ENCODE measurements at places on chromosomes 5 and 9.
A peak's percentile ranks its signal among the peaks of the same experiment; 100 is the strongest.

GRCh38 chr9:37971108-37971459 is 67.2 kb upstream of the SLC25A51 start:
- no peak for DNase-seq

- DNase-seq = no peak
Measured at GRCh38 chr5:163079618-163080017, 357.8 kb upstream of the CCNG1 start.

- no peak for DNase-seq
Measured at GRCh38 chr9:134959126-134959970, 41.6 kb upstream of the FCN1 start.

DNA sequence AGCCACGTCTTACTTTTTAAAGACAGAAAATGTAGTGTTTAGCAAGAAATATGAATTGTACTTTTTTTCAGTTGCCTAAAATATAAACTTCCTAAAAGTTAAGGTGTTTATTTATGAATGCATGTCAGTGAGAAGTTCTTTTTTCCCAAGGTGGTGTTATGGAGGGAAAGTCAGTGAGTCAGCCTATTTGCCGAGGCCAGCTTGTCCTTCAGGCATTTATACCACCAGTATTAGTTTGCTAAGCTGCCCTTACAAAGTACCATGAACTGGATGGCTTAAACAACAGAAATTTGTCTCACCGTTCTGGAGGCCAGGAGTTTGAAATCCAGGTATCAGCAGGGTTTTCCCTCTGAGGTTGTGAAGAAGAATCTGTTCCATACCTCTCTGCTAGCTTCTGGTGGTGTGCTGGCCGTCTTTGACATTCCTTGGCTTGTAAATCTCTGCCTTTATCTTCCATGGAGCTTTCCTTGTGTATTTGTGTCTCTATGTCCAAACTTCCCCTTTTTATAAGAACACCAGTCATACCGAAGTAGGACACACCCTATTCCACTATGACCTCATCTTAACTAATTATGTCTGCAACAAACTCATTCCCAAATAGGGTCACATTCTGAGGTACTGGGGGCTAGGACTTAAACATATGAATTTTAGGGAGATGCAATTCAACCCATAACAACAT is 38.4 kb downstream of the PRKACG start:
- no peak for DNase-seq

DNA sequence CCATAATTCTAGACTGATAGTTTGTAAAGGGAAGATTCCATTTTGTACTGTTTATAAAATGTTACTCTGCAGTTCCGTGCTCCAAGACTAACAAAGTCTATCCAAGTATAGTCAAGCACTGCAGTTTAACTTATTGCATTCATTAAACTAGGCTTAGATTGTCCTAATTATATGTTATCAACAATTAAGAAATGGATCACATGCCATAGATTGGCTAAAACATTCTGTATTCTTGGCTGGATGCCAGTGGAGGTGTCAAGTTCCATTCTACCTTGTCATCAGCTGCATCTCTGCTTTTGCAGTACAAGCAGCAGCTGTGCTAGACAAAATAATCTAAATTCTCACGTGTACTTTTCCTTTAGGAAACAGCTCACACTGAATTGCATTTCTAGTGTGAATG is 69.4 kb upstream of the MEF2C start:
- DNase-seq = no peak

DNA sequence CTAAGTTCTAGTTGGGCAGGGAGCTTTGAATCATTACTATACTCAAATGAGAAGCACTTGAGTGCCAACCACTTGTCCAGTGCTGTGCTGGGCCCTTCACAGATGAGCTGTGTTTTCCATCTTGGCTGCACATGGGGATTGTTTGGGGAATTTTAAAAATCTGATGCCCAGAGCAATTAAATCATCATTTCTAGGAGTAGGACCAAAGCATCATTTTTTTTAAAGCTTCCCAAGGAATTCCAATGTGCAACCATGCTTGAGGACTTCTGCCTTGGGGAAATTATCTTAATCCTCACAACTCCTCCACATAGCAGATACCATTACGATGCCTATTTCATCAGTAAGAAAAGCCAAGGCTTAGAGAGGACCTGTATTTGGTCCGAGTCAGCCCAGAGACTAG is 131.4 kb downstream of the TMEM174 start:
- no peak for DNase-seq

GRCh38 chr9:100598641-100599145 is 20.8 kb downstream of the CAVIN4 start:
- DNase-seq = peak; percentile 91

DNA sequence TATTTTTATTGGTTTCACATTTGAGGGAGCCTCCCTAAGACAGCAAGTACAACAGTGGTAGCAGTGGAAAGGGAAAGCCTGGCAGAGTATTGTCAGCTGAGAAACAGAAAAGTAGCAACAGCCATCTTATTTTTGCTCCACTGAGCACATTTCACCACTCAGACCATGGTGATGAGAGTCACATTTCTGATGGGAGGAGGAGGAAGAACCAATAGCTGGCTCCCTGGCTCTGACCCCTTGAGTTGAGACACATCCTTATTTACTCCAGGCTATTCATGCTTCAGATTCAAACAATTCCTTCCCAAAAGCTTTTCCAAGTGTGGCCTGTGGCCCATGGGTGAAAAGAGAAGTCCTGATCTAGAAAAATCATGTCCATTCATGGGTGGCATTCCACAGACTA is 236.3 kb downstream of the ARHGAP26 start:
- DNase-seq = no peak

DNA sequence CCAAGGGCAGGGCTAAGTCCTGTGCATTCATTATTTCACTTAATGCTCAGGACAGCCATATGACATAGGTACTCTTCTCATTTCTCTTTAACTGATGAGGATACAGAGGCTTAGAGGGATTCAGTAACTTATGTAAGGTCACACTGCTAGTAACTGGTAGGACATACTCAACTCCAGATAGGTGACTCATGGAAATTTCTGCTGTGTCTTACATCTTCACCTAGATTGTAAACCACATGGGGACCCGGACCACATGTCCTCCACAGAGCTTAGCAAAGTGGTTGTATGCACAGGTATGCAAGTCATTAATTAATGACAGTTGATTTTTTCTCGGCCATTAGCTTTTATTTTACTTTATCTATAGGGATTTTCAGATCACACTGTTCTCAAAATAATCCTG is 29.3 kb downstream of the SLC1A1 start:
- no peak for DNase-seq

GRCh38 chr9:81182431-81182830 is 506.9 kb downstream of the TLE1 start:
- no peak for DNase-seq

- DNase-seq = no peak
Measured at GRCh38 chr5:141494761-141495452, 6.0 kb downstream of the PCDHGC5 start.

DNA sequence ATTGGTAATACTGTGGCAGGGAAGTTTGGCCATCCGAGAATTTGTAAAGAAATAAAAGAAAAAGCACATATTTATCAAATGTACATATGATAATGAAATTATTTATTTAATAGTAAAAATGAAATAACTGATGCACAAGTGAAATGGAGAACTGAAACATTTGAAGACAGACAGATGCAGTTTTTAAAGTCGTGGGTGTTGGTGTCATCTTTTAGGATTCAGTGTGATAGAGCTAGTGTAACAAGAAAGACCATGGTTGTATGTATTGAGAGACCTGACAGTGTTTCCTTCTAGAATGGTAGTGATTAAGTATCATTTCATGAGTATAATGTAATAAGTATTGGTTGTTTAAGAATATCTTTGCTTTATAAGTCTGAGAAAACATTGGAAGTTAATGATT is 2.4 kb downstream of the SEC61B start:
- DNase-seq = no peak

DNA sequence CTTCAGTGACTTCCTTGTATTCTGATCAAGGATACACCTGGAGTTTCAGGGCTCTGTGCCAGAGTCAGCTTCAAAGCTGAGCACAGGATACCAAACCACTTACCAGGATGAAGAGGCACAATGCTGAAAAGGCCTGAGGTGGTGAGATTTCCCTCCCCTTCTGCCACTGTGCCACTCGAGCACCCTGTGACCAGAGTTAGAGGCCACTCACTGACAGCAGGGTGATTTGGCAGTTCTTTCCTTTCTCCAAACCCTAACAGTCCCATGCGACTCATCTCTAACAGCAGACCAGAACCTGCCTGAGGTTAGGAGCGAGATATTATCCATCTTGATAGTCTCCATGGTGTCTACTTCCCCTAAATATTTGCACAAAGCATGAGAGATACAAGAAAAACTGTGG is 1.8 kb downstream of the PLGRKT start:
- DNase-seq = no peak

GRCh38 chr9:92191801-92192200 is 76.6 kb upstream of the SPTLC1 start:
- no peak for DNase-seq

DNA sequence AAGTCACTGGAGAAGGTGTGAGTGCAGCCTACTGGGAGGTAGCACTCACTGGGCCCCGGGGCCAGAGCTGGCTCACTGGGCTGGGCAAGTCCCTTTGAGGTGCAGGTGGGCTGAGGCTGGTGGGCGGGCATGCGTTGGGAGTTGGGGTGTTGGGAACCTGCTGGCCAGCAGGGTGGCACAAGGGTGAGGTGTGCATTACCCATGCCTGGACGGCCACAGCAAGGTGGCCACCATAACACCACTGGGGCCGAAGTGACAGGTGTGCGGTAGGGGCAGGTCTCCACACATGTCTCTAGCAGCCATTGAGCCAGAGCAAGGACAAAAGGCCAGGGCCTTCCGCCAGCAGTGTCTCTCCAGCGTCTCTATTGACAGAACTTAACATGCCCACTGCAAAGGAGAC is 22.6 kb downstream of the PRRT1B start:
- peak; percentile 22 for DNase-seq

DNA sequence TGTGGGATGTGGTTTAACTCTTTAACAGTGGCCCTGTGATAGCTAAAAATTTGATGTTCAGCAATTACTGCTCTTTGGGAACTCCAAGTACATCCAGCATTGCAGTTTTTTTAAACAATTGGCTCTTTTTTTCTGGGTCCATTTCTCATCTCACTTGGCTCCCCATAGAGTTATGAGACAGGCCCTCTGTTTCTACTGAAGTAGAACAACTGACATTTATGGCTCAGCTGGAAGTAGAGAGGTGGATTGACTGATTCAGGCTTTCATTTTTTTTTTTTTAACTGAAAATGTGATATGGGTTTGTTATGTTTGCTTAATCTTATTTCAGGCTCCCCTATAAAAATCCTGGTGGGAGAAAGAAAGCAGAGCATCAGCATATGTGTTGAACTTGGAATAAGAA is 96.6 kb upstream of the CD180 start:
- no peak for DNase-seq

DNA sequence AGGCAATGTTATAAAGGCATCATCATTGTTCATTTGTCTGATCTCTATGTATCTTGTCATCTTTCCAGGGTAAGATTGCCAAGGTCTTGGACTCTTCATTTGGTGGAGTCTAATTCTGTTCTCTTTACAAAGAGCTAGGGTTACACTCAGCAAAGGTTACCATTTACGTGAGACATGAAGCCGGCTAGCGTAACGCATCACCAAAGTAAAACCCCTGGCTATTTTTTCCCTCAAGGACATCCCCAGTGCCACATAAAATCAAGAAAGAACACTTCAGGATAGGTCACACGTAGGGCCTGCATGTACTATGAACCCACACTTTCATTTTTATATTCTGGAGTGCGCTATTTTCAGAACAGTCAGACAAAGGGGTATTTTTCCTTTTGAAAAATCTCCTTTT is 20.0 kb upstream of the MYOT start:
- no peak for DNase-seq

DNA sequence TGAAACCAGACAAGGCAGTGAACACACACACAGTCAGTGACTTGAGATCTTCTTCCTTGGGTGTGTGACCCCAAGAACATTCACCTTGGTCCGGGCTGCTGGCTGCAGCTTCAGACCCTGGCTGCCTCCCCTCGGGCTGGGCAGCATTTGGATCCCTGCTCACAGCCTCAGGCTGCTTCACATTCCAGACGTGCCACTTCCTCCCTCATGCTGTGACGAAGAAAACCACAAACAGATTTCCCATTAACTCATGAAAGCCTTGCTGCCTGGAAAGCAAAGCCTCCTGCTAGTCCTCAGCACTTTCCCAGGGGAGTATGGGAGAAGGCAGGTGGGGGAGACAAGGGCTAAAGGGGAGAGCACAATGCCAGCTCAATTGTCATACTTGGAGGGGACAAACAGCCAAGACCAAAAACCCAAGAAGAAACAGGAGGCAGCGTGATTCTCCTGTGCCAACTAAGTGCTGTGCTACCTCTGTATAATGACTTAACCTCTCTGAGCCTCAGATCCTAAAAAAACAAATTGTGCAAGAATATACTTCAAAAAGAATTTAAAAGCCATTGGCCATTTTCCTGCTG is 594.6 kb upstream of the BRINP1 start:
- no peak for DNase-seq

DNA sequence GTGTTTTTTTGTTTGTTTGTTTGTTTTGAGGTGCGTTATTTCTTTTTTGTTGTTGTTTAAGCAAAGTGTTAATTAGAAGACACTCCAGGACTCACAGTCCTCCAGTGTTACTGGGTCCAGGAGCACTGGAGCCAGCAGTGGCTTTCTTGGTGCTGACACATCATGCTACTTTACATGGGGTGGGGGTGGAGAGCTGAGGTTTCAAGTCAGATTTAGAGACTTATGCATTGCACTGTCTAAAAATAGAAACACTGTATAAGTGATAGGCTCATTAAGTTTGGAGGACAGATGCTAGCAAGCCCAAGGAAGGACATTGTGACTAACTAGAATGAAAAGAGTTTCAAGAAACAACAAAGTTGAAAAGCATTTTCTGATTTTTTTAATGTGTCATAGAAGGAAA is 2209.2 kb downstream of the MAT2B start:
- DNase-seq = no peak

- no peak for DNase-seq
Measured at GRCh38 chr9:98575379-98576346, 133.1 kb downstream of the GABBR2 start.

DNA sequence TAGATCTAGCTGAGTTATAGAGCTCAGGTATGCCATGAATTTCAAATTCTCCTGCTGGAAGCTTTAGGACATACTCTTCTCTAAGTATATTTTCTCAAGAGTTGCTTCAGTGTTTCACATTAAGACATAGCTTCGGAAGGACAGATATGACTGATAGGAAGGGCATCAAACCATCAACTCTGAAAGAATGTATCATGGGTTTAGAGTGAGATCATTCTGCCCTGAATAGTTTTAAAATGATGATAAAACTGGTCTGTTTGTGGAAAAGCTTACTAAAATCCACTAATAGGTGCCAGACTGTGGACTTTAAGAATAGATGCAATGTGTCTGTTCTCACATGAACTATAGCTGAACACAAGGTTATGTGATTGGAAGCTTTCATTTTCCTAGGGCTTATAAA is 8.4 kb downstream of the SPEF2 start:
- DNase-seq = no peak

GRCh38 chr5:10522224-10522611 is 41.7 kb upstream of the ANKRD33B start:
- DNase-seq = no peak

Measured in D341Med (cell line).